ENCODE measurements at places on chromosomes 2 and 18. TPM values are rescaled to one million over a fixed set of nuclear protein-coding genes. Genes with fewer than 3 reads are reported as not detected.

The ABCB11 gene
- not detected for total RNA-seq

The NOL4 gene
- not detected for total RNA-seq

The NT5DC4 gene
- not detected for total RNA-seq

The ATP8B1 gene
- not detected for total RNA-seq

The MEP1B gene
- total RNA-seq: not detected

The RBM43 gene
- total RNA-seq: 3.8 TPM

The CNTNAP5 gene
- total RNA-seq: not detected

The CHRNA1 gene
- total RNA-seq: not detected

DNA sequence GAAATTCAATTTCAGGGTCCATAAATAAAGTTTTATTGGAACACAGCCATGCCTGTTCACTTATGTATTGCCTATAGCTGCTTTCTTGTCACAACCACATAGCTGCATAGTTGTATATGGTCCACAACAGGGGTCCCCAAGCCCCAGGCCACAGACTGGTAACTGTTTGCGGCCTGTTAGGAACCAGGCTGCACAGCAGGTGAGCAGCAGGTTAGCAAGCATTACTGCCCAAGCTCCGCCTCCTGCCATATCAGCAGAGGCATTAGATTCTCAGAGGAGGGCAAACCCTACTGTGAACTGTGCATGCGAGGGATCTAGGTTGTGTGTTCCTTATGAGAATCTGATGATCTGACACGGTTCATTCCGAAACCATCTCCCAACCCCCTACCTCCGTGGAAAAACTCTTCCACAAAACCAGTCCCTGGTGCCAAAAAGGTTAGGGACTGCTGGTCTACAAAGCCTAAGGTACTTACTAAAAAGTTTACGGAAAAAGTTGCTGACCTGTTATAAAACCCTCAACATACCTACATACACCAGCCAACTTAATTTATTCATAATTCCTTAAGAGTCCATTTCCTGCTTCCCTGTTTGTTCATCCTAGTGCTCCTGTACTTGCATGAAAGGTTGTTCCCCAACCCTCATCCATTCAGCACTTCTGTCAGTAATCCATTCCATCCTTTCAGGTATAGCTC, 40.1 kb downstream of the NDUFAF7 start:
- no peak for DNase-seq

DNA sequence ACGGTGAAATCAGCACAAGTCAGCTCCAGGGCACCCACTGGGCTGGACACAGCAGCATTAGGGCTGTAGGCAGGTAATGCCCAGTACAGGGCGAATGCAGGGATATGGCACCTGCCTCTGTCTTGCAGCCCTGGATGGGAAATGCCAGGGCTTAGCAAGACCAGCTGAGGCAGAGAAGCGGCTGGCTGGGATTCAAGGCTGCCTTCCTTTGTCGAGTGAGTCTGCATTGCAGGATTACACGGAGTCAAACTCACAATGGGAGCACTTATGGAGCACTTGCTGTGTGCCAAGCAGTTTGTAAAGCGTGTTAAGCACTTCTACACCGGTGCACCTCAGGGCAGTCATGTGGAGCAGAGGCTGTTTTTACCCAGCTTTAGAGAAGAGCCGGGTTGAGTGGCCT, 87.3 kb upstream of the HDAC4 start:
- DNase-seq: no peak

DNA sequence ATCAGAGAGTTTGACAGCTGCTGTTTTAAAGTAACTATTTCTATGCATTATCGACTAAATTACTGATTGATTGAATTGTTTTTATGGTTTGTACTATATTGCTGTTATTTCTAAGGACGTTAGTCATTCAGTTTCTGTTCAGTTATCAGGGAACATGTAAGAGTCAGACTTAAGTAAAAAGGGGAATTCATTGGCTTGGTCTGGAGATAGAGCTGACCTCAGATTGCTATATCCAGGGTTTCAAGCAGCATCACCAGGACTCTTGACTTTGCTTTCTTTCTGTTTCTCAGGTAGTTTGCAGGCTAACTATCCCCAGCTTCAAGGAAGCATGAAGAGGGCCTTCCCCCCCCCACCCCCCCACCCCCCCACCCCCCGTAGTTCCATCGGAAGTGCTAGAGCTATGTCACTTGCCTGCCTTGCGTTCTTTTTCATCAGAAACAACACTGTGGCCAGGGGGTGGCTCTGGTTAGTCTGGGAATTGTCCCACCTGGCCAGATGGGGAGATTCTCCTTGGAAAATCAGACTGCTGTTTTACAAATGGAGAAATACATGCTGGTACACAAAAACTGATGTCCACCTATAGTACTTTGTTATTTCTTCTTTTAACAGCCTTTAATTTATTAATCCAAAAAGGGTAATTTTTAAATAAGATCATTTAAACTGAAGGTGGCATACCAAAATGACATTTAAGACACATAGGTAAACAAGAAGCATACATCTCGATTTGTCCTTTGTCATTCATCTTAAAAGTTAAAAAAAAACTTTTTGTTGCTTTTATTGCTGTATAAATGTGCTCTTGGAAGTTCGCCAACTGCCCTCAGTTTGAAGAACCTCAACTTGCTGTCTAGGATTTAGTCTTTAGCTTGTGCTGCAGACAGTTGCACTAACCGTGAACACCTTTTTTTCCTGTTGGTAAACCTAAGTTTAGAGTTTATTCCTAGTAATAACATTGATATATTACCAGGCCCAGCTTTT, 9.4 kb downstream of the SMAD4 start:
- peak; percentile 27 for DNase-seq

DNA sequence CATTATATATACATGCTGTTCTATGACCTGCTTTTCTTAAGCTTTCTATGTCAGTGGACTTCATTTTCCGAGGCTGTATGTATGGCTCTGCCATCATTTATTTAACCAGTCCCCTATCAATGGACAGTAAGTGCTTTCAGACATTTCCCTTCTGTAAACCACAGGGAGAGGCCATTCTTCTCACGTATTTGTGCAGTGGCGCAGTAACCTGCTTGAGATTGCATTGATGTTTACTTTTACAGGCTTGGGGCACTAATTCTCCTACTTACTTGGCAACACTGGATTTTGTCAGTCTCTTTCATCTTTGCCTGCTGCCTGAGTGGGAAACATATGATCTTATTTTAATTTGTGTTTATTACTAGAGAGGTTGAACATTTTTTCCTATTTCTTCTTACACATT, 52.1 kb downstream of the BOLA3 start:
- no peak for DNase-seq

GRCh38 chr2:65382323-65382722, 50.1 kb downstream of the SPRED2 start:
- DNase-seq: no peak

DNA sequence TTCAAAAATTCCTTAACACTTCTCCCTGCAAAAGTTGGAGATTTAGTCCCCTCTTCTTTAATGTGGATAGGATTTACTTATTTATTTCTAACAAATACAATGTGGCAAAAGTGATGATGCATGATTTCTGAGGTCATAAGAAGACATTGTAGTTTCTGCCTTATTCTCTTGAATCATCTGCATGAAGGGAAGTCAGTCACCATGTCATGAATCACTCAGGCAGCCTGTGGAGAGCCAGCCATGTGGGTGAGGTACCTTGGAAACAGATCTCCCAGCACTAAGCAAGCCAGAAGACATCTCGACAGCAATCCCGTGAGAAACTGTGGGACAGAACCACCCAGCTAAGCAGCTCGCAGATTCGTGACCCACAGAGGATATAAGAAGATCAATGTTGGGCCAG, 2.7 kb upstream of the ZC3H8 start:
- DNase-seq: no peak

DNA sequence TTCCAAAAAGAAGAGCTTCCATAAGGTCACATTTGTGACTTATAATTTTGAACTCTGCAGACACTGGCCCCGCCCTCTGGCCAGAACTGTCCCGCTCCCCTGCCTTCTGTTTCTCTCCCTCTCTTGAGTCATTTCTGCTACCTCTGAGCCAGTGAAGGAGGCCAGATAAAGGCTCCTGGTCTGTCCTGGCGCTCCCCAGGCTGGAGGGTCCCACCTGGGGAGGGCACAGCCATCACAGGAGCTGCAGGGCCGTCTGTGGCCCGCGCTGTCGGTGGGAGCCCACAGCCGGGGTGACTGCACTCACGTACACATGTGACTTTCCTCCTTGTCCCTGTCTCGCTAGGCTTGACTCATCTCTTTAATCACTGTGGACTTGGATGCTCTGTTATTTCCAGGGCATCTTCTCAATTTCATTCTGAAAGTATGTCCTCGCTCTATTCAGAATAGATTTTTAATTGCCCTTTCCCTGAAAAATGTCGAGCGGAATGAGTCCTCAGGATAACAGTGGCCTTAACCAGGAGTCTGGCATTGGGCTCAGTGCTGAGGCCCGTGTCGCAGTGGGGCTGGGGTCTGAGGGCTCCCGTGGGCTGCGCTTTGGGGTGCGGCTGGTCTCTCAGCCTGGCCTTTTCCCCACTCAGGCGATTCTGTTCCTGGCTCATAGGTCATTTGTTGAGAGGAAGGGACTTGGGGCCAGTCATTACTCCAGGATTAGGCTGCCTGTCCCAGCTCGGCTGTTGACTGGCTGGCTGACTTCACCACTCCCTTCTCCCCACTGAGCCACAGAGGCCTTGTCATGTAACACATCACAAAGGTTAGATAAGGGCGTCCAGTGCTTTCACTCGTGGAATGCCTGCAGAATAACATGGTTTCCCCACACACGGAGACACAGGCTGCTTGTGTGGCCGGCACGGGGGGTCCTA, 34.5 kb downstream of the KLHL29 start:
- DNase-seq: no peak

DNA sequence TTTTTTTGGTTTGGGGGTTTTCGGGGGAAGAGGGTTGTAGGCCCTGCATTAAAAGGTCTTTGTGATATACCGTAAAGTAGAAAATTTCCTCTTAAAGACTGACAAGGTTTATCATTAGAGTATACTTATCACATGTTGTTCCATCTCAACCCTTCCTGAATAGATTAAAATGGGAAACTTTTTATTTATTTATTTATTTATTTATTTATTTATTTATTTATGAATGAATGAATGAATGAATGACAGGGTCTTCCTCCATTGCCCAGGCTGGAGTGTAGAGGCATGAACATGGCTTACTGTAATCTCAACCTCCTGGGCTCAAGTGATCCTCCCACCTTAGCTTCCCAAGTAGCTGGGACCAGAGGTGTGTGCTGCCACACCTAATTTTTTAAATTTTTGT, 48.5 kb upstream of the SLC3A1 start:
- no peak for DNase-seq

DNA sequence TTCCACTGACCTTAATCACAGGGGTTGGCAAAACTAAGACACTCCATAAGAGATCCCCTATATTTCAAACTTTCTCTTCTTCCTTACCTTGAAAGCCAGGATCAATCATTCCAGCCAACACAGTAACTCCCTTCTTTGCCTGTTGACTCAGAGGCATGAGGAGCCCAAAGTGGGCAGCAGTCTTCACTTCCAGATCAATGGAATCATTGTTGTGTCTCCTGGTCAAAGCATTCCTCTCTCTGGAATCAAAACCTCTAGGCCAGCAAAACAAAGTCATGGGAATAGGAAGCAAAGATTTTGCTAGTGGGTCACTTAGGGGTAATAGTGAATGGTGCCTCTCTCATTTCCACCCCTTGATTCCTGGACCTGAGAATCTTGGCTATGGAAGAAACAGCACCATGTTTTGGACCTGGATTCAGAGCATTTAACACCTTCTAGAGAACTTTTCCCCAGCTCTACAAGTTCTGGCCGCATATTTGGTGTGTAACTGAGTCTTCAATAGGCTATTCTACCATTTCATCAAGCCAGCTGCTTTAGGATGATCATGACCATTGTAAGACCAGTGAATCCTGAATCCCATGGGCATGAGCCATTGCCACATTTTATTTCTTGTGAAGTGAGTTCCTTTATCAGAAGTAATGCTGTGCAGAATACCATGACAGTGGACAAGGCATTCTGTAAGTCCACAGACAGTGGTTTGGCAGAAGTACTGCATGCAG, 65.7 kb upstream of the SERPINE2 start:
- DNase-seq: no peak

DNA sequence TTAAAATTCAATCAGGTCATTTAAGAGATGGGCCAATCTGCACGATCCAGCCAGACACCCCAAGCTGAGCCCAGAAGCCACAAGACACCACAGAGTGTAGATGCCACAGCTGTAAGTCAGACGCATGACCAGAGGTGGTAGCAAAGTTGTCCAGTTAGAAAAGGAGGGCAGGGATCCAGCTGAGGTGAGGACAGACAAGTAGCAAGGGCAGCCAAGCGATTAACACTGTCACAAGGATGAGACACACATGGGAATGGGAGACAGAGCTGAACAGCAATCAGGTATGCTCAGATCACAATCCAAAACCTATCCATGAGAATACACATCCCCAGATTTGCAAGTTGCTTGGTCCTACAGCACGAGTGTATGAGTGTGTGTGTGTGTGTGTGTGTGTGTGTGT, 143.4 kb upstream of the STK17B start:
- DNase-seq: no peak

DNA sequence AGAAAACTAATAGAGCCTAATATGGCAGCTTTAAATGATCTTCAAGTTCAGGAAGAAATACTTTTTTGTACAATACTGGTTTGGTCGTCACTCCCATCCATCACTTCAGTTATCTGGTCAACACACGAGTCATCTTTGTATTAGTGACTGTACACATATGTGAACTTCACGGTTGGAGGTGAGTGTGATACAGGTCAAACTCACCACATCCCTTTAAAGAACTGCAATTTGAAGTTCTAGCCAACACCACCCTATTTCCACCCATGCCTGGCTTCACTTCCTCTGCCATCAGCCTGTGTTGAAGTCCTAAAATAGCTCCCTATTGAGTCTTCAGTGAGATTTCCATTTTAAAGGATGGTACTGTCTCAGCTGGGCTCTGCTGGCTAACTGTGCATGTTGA, 361.9 kb downstream of the TXNL1 start:
- DNase-seq: no peak

- DNase-seq: no peak
Measured at GRCh38 chr18:41887100-41887499, 67.9 kb upstream of the PIK3C3 start.

DNA sequence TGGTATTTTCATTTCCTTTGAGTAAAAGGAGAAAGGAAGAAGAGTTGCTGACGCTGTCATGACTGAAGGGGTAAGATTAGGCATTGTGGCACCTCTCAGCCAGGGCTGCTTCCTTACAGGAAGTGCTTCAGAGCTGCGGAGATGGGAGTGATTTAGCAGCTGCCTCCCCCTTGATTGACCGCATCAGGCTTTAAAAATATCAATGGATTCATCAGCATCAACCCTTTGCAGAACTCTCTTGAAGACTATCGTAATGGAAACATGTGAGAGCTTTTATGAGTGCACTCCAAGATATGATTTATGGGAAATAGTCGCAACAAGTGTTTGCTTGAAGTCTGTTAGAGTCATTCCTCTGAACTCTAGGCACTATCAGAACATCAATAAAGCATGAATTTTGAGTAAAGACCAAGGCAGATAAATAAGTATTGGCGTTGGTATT, 141.1 kb downstream of the CSRNP3 start:
- no peak for DNase-seq

DNA sequence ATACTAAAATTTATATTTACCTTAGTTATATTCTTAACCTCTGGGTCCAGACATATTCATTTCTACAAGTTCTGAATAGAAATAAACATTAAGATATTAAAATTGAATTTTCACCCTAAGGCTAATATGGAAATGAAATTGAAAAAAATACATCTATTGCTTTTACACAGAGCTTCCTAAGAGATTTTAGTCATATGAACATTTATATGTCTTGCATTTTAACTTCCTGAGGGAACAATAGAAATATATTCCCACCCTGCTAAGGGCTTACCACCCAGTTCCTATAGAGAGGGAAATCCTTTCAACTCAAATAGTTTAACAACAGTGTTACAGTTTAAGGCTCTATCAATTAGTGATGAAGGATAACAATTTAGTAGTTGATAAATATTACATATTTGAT, 60.5 kb downstream of the SOCS6 start:
- DNase-seq: no peak

Data from activated naive CD4-positive, alpha-beta T cell treated with anti-CD3 and anti-CD28 coated beads for 36 hours (primary cell).